ENCODE measurements at places on chromosomes 11 and 22.

- no peak for DNase-seq
These were observed 3.7 kb downstream of the RRP7A start for GRCh38 chr22:42515896-42516295.

DNA sequence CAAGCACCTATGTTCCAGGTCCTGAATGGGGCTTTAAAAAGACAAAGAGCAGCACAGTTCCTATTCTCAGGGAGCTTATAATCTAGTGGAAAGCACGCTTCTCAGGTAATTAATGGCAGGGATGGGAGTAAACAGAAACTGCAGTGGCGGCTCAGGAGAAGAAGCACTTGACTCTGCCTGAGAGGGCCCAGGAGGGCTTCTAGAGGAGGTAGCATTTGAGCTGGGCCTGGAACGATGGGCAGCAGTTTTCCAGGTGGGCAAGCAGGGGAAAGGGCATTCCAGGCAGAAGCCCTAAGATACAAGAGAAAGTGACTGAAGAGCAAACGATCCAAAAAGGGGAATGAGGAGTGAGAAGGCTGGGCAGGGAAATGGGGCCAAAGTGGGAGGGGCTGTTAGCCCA lies 37.1 kb upstream of the CHST1 start:
- no peak for DNase-seq

GRCh38 chr11:32151027-32151426 lies 60.2 kb downstream of the RCN1 start:
- DNase-seq = no peak

DNA sequence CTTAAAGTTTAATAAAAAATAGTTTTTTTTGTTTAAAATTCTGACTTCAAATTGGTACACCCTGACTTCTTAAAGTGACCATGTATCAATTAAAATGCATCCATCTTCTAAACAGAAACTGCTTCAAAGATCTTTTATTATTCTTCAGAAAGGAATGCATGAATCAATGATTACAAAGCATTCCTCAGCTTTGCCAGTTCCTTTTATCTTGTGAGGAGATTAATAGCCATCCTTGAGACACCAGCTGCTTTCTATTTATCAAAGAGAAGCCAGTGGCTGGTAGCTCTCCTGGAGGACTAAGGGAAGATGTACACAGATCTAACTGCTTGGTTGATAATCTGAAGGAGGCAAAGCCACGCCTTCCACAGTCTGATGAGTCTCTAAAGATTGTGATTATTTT lies 2222.5 kb downstream of the LRRC4C start:
- DNase-seq = no peak

DNA sequence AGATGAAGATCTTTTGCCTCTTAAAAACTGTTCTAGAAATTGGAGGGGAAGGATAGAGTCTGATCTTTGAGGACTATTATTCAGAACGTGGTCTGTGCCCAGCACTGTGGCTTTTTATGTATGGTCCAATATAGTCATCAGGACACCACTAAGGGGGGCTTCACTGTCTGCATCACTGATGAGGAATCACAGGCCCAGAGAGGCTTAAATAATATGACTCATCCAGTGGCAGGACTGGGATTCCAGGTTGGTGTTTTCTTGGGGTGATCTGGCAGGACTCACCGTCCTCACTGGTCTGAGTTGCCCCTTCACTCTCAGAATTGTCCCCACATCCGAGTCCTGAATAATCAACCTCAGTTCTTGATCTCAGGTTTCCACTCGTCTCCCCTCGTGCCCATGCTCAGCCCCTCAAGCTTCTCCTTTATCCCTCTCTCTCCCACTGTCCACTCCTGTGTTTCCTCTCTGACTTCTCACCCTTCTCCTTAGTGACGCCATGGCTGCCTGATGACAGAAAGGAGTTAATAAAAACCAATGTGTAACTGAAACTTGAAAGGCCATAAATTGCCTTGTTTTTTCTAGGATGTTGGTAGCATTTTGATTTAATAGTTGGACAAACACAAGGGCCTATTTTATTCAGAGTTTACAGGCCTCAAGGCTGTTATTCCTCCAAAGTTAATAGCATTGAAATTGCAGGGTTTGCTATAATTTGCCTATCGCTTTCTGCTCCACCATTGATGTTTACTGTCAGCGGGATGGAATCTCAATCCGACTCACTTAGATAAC lies 95.7 kb upstream of the NNMT start:
- no peak for DNase-seq

DNA sequence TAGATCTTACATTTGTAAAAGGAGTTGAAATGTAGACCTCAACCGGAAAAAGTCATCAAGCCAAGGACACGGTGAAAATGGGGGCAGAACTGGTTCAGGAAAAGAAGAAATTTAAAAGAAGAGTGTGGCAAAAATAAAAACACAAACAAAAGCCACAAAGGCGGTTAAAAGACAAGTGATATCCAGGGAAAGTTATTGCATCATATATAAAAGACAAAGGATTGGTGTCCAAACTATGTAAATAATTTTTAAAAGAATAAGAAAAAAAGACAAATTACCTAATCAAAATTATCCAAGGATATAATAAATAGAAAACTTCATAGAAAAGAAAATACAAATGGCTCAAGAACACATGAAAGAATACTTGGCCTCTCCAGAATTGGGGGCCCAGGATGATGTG lies 45.1 kb upstream of the OPCML start:
- DNase-seq = no peak

DNA sequence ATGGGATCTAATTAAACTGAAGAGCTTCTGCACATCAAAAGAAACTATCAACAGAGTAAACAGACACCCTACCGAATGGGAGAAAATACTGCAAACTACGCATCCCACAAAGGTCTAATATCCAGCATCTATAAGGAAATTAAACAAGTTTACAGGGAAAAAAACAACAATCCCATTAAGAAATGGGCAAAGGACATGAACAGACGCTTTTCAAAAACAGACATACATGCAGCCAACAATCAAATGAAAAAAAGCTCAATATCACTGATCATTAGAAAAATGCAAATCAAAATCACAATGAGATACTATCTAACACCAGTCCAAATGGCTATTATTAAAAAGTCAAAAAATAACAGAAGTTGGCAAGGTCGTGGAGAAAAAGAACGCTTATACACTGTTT lies 117.5 kb downstream of the FCHSD2 start:
- no peak for DNase-seq

GRCh38 chr11:62880231-62880802 lies 379 bp upstream of the SLC3A2 start:
- no peak for DNase-seq

GRCh38 chr22:22110548-22111266 lies 128.1 kb upstream of the TOP3B start:
- DNase-seq = peak; percentile 62

DNA sequence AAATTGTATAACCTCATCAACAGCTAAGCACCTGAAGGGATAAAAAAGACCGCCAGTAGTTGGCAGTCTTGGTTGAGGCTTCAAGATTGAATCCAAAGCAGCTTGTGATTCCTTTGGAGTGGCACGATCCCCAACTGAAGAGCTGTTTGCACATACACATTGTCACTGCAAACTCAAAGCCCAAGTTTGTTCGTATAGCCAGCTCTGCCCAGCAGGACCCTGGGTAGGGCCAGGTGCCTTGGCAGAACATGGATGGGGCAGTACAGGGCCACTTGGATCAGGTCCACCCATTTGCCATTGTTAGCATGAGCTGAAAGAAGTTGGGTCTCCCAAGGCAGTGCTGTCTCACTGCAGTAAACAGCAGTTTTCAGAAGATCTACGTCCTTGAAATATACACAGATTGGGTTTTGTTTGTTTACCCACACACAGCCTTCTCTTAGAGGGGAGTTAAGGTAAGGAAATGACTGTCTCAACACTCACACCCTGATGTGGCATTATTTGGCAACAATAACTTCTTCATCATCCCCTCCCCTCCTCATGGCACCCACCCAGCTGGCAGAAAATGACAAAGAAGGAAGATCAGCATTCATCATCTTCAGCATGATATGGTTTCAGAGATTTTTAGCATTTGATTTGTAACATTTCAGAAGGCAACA lies 132.9 kb downstream of the COMMD9 start:
- DNase-seq = no peak

DNA sequence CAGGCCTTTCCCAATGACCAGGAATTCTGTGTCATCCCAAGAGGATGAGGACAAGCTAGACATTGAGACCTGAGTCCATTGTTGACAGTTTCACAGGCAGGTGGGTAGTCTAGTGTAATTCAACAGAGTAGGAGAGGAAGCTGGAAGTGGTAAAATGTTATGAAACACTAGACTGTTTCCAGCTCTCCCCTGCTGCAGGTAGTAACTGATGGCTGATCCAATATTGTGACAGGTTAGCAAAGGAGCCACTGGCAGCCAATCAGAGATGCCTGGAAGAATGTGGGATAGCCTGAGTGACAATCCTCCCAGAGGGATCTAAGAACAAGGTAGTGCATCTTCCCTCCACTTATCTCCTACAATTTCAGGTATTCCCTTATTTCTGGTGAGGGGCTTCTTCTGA lies 10.6 kb upstream of the GDPD4 start:
- DNase-seq = no peak

DNA sequence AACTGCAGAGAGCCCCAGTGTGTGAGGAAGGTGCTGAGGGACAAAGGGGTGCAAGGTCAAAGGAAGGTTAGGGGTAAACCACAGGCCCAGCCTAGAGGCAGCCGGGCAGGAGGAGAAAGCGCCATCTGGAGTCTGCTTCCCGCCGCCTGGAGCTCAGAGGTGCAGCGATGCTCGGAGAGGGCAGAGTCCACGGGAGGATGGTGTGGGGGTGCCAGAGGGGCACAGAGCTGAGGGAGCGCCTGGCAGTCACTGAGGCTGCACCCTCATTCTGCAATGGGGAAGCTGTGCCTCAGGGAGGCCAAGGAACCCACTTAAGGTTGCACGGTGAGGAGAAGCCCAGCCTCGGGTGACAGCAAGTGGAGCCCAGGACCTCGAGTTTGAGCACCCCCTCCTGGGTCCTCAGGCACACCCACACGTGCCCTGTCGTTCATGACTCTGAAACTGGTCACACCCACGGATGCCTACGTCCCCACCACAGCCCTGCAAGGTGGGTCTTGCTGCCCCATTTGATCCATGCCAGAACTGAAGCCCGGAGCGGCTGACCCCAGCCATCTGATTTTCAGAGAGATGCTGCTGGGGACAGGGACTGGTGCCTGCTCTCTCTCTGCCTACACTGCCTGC lies 1.6 kb downstream of the IL2RB start:
- DNase-seq = no peak

DNA sequence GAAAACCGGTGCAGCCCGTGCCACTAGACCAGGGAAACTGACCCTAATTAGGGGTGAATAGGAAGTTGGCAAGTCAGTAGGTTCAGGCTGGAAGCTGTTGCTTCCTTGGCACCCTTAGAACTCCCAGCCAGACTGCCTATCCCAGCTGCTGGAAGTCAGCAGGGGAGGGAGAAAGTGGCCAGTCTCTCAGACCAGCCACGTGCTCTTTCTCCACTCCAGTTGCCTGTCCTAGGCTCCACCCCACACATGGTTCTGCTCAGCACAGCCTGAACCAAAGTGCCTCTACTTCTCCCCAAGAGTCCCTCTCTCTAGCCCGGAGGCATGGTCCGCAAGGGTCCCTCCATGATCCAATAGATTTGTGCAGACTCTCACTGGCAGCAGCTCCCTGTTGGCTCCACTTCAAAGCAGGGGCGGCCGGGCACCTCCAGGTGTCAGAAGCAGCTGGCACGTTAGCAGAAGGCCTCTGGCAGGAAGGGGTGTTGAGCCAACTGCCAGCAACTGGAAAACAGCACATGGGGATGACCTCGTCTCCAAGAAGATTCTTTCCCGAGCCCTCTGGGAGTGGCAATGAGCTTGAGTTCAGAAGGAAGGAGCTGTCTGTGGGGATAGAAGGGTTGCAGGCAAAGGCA lies 27.7 kb downstream of the ARFGAP2 start:
- DNase-seq = no peak

GRCh38 chr11:31531293-31531692 lies 21.7 kb downstream of the ELP4 start:
- no peak for DNase-seq

GRCh38 chr22:47143249-47143938 lies 380.9 kb downstream of the TBC1D22A start:
- no peak for DNase-seq

DNA sequence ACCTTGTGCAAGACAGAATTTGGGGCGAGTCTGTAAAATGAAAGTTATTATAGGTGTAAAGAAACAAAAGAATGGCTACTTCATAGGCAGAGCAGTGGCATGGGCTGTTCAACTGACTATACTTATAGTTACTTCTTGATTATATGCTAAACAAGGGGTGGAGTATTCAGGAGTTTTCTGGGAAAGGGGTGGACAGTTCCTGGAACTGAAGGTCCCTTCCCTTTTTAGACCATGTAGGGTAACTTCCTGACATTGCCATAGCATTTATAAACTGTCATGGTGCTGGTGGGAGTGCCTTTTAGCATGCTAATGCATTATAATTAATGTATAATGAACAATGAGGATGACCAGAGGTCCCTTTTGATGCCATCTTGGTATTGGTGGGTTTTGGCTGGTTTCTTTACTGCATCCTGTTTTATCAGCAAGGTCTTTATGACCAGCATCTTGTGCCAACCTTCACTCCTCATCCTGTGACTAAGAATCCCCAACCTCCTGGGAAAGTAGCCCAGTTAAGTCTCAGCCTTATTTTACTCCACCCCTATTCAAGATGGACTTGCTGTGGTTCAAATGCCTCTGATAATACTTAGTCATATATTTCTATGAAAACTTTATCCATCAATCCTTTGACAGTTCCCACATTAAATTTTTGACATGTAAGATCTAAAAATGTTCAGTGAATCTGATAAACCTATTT lies 118.6 kb downstream of the ARHGAP42 start:
- DNase-seq = no peak

DNA sequence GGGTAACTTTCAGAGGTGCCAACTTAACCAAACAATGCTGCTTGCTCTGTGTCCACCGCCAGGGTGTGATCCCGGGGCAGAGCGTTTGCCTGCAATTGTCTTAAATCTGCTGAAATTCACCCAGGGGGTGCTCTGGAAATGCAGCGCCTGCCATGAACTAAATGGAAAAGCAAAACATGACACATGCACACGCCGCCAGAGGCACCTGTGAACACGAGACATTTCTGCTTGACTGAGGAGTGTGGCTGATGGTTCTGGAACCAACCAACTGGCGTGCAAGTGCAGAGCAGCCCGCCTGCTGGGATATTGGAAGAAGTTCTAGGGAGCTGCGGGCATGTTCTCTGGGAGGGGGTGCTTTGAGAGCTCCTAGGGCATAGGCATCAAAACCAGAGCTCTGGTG lies 30.4 kb downstream of the DSCAML1 start:
- no peak for DNase-seq

GRCh38 chr22:19715188-19715930 lies 1.1 kb downstream of the SEPTIN5 start:
- DNase-seq = no peak

GRCh38 chr11:43686207-43686606 lies 5.7 kb downstream of the HSD17B12 start:
- DNase-seq = no peak

All from GM18507 (cell line).